MG63 (cell line): ENCODE measurements at places on chromosomes 5 and 9. TPM values are rescaled to one million over a fixed set of nuclear protein-coding genes. Genes with fewer than 3 reads are reported as not detected.

DNA sequence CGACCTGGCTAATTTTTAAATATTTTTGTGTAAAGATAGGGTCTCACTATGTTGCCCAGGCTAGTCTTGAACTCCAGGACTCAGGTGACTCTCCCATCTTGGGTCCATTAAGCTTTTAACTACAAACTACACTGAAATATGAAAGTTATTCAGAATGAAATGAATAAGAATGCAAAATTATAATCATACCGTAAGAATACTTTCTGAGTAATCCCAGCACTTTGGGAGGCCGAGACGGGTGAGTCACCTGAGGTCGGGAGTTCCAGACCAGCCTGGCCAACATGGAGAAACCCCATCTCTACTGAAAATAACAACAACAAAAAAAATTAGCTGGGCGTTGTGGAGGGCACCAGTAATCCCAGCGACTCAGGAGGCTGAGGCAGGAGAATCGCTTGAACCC lies 1.1 kb upstream of the ORM1 start:
- DNase-seq = peak; percentile 79

DNA sequence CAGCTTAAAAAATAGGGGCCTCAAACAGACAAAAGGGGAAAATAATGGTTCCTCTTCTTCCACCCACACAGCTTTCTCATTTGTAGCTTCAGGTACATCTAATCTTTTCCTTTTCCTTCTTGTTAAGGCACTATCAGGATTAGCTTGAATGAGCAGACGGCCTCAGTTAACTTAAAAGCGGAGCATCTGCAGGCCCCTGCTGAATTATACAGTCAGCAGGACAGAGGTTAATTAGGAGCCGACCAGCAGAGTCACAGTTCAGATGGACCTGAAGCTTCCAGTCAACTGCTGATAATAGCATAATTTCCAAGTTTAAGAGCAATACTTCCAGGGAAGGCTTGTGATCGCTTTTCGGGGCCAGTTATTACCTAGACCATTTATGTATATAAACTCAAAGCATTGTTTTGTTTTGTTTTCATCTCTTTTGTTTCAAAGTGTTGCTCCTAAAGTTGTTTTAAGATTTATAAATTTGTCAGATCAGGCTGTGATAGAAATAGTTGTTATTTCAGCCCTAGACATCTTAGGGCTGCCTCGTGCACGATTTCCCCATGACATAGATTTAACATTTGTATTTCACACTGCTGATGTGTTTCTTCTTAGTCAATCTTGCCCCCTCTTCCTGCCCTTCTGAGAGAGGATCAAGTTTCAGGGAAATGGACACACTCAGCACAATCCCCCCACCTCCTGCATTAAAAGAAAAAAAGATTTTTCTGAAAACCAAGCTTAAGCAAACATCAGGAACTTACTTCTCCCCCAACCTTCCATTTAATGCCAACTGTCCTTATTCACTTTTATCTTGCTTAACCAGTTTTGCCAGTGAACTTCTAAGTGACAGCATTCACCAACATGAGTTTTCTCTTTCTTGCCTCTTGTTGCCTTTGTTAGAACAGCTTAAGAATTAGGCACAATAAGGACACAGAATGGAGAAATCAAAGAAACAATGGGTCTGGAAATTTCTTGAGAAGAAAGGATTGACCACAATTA lies 449.8 kb downstream of the ARHGEF28 start:
- no peak for DNase-seq

- no peak for DNase-seq
Measured at GRCh38 chr5:138963763-138964371, 88.7 kb upstream of the LRRTM2 start.

GRCh38 chr5:54616518-54617220 lies 99.1 kb downstream of the SNX18 start:
- DNase-seq = no peak

GRCh38 chr5:129771058-129771838 lies 23.4 kb downstream of the MINAR2 start:
- DNase-seq = peak; percentile 39

- DNase-seq = no peak
Measured at GRCh38 chr5:143134900-143135299, 268.6 kb downstream of the NR3C1 start.

GRCh38 chr9:98594546-98595160 lies 114.1 kb downstream of the GABBR2 start:
- DNase-seq = no peak

- DNase-seq = no peak
Measured at GRCh38 chr5:63686181-63686580, 276.1 kb downstream of the HTR1A start.

DNA sequence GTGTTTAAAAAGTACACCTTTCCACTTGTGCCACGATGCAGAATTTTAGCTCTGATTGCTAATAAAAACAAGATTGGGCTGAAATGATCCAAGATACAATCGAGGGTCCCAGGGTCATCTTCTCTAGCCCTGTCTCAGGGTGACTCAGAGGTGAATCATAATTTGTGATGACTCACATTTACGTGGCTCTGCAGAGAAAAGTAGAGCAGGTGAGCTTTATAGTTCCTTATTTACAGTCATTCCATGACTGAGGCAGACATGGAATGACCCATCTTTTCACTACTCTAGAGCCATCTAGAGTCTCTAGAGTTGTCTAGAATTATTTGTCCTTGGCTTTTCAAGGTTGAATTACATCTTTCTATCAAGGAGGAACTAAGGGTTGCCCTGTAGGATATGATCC lies 155.2 kb downstream of the GAS1 start:
- DNase-seq = no peak

DNA sequence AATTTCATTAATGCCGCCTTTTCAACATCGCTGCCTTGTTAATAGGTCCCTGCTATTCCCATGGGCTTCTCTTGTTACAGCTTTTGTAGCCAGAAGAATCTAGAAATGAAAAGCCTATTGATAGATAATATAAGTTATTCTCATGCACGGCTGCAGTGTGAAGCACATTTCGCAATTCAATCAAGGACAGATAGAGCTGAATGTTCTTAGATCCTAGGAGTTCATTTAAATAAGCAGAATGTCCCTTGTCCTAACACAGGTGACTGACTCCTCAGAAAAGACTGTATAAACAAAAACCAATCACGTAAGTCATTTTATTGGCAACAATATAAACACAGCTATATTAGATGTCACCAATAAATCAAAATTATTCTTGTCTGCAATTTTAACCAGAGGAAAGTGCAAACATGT lies 9.4 kb downstream of the GLIS3 start:
- DNase-seq = no peak

- DNase-seq = no peak
Measured at GRCh38 chr5:75885849-75886596, 168.8 kb upstream of the POC5 start.

DNA sequence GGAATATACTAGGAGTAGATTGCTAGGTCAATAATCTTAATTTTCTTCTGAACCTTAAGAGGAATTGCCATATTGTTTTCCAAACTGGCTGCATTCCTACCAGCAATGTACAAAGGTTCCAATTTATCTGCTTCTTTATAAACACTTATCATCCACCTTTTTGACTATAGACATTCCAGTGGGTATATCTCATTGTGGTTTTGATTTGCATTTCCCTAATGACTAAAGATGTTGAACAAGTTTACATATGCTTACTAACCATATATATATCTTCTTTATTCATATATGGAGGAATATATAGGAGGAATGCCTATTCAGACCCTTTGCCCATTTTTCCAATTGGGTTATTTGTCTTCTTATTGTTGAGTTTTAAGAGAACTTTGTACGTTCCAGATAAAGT lies 7.6 kb downstream of the DNAJC18 start:
- no peak for DNase-seq

DNA sequence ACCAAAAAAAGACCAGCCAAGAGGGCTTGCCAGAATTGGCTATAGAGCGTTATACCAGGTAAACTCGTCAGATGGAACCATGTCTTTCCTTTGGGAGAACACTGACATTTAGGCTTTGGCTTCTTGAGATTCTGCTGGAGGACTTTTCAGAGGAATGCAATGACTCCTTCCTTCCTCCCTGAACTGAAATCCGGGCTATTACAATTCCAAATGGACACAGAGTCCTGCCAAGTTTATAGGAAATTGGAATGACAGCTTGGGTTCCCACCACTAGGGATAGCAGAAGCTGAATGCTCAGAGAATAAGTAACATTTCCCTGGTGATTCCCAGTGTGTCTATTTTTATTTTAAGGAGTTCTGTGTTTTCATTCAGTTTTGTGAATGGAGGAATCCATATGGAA lies 143.0 kb downstream of the FGF1 start:
- DNase-seq = peak; percentile 11

GRCh38 chr9:133426011-133426410 lies 3.8 kb downstream of the ADAMTS13 start:
- no peak for DNase-seq

DNA sequence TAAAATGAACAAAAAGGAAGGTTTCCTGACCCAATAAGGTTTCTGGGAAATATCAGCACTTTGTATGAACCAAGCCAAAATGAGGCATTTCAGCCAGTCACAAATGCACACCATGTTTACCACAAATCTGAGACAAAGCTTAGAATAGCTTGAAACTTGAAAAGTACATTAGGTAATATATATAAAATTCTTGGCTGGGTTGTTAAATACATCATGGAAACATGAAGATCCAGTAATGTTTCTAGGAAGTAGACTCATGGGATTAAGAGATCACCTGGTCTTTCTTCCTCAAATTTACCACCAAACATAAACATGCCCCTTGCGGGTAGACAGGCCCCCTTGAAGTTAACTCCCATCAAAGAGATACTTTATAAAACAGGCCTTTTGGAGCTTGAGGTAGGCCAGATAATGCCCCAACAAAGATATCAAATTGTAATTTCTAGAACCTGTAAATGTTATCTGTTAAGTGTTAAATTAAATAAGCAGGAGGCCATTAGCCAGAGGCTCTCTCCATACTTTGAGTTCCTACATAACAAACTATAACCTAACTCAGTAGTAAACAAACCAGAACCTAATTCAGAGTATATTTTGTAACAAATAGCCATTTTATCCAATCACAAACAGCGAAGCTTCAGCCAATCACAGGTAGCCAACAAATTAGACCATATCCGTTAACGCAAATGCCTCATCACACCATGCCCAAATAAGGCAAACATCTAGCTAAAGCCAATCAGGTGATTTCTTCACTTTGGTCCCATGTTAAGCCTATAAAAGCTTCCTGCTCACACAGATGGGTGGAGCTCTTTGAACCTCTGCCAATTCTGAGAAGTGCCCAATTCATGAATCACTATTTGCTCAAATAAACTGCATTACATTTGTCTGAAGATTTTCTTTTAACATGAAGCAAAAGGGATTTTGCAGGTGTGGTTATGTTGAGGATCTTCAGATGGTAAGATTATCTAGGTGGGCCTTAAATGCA lies 127.9 kb upstream of the TARS1 start:
- DNase-seq = peak; percentile 68

- DNase-seq = no peak
Measured at GRCh38 chr5:143865426-143866025, 53.6 kb downstream of the HMHB1 start.

DNA sequence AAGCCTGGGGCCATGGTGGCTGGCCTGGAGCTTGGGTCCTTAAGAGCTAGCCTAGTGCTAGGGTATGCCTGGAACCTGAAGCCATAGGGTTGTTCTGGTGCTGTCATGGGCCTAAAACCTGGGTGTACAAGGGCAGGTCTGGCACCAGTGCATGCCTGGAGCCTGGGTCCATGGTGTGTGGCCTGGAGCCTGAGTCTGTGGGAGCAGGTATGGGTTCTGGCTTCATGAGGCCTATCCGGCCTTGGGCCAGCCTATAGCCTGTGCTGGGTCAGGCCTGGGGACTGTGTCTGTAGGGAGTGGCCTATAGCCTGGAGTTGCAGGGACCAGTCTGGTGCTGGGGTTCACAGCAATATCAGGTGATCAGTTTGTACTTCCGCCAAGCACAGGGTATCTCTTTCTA lies 347.2 kb upstream of the MEF2C start:
- no peak for DNase-seq

GRCh38 chr5:31993165-31993961 lies 180.8 kb downstream of the GOLPH3 start:
- DNase-seq = peak; percentile 20

DNA sequence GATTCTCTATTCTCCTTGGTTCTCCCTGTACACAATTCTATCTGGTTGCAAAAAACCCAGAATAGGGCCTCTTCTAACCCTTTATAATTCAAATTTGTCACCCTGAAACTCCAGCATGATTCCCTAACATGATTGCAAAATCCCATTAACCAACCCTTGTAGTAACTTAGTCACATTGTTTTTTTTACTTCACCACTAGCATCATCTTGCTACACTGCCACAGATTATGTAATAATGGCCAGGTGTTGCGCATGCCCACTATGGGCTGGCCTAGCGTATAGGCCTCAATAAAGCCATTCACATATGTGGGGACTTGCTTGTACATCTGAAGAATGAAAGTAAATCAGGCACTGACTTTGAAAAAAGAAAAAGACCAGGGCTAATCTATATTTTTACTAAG lies 25.7 kb downstream of the FAM170A start:
- DNase-seq = no peak

- no peak for DNase-seq
Measured at GRCh38 chr9:73131461-73131860, 20.2 kb upstream of the ANXA1 start.

GRCh38 chr5:54632131-54632701 lies 114.7 kb downstream of the SNX18 start:
- peak; percentile 61 for DNase-seq

Gene FSTL4
- total RNA-seq = not detected in 2 replicates

Gene NME5
- total RNA-seq = not detected in 2 replicates

Gene PCDHB2
- 6.0 and 7.0 TPM in 2 replicates for total RNA-seq

Gene NMRK1
- total RNA-seq = 17.3 and 19.8 TPM in 2 replicates

Gene ECM2
- 0.95 TPM in 1 of 2 replicates, not detected in the other for total RNA-seq

Gene C5orf52
- total RNA-seq = not detected in 2 replicates

Gene OR1Q1
- not detected in 2 replicates for total RNA-seq

Gene GPR151
- total RNA-seq = not detected in 2 replicates

Gene GABRA6
- not detected in 2 replicates for total RNA-seq

Gene SLC27A6
- total RNA-seq = 0.10 TPM in 1 of 2 replicates, not detected in the other

Gene PPP3R2
- total RNA-seq = not detected in 2 replicates

Gene ADRA1B
- total RNA-seq = 0.25 and 0.56 TPM in 2 replicates

Gene SPATA31E1
- total RNA-seq = not detected in 2 replicates

Gene ORM2
- not detected in 2 replicates for total RNA-seq

Gene GAPVD1
- total RNA-seq = 27.5 and 31.4 TPM in 2 replicates

Gene SLC45A2
- total RNA-seq = not detected in 2 replicates

Gene PCDHGB4
- 0.17 and 0.26 TPM in 2 replicates for total RNA-seq

Gene PCDHGA10
- total RNA-seq = 1.0 and 1.2 TPM in 2 replicates

Gene C9orf153
- not detected in 2 replicates for total RNA-seq
